ENCODE measurements at places on chromosomes 5 and 9.

- no peak for DNase-seq
These were observed 56.4 kb upstream of the RNF130 start for GRCh38 chr5:180127682-180128670.

GRCh38 chr5:112682621-112683061 lies 55.0 kb upstream of the APC start:
- no peak for DNase-seq

DNA sequence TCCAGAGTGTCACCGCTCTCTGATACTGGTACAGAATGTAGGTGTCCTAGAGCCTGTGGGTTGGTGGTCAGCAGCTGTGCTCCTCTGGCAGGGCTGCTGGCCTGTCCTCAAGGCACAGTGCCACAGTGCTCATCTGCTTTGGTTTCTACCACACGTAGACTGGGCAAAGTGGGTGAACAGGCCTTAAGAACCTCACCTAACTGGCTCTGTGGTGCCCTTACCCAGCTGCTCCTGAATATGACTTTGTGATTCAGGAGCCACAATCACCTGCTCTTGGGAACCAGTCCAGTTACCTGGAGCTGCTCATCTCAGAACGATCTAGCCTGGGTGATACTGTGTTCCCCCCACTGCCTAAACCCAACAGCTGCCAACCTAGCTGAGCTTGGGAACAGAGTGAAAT lies 6.4 kb downstream of the NOP16 start:
- DNase-seq, result no peak

- DNase-seq, result no peak
These were observed 256.7 kb downstream of the TUSC1 start for GRCh38 chr9:25421560-25421959.

GRCh38 chr9:26723486-26723885 lies 169.1 kb downstream of the CAAP1 start:
- peak; percentile 11 for DNase-seq

GRCh38 chr9:70120834-70121510 lies 77.3 kb downstream of the MAMDC2 start:
- no peak for DNase-seq

- no peak for DNase-seq
These were observed 270.4 kb upstream of the TARS1 start for GRCh38 chr5:33170411-33170810.

DNA sequence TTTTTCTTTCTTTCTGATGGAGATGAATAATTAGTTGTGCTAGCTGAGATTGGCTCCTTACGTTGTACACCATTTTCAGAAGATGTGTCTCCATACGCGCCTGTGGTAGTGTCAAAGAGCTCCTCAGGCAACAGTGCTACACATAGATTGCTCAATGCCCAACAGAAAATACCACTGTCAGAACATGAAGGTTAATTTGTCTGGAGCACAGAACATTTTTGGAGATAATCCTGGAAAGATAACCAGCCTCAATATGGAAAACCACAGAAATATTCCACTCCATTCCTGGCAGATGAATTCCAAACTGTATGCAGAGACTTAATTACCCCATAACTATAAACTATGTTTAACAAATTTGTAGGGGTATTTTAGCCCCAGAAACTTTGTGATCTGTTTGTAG lies 233.6 kb downstream of the MARCHF11 start:
- no peak for DNase-seq

DNA sequence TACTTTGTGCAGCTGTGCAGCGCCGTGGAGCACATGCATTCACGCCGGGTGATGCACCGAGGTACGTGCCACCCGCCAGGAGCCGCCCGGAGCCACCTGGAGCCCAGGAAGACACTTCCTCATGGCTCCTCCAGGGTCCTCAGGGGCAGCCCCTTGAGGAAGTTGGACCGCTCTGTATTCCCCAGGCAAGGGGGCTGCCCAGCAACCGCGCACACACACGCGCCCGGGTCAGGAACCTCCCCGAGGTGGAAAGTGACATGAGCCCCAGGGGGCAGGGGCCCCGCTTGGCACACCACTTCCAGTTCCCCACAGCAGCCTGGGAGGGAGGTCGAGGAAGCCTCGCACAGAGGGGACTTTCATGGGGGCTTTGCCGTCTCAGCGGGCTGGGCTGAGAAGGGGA lies 68.6 kb downstream of the NEK6 start:
- no peak for DNase-seq

Measured in eye (tissue), 1 donor.